Stimulated activated CD8-positive, alpha-beta memory T cell treated with anti-CD3 and anti-CD28 coated beads, Interleukin-15, amount 100 ng/mL, for 24 hours (primary cell): ENCODE measurements at places on chromosomes 7 and 10.

DNA sequence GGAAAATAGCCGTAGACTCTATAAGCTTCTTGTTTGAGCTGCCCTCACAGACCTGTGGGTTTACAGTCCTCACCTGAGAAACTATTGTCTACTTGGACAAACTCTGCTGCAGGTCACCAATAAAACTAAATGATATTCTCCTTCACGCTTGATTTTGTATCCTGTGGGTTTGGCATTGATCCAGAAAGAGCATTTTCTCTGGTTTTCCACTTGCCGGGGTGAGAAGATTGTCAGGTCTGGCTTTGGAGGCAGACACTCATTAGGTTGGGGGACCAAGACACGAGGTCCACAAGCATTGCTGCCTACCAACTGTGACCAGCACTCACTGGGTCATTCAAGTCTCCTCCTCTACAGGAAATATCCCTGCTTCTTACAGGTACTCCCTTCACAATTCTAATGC lies 68.5 kb downstream of the CDC14C start:
- DNase-seq, result no peak

DNA sequence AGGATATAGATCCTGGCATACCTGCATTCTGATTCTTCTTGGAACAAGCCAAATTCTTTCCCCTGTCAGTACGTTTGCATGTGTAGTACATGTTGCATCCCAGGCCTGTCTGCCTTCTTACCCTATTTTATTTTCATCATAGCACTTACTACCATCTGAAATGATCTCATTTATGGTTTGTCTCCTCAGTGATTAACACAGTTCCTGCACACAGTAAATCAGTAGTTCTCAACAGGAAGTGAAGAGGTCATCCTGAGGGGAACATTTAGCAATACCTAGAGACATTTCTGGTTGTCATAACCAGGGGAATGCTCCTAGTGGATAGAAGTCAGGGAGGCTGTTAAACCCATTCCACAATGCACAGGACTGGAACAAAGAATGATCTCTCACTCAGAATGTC lies 38.2 kb upstream of the SLC26A4 start:
- DNase-seq, result no peak

DNA sequence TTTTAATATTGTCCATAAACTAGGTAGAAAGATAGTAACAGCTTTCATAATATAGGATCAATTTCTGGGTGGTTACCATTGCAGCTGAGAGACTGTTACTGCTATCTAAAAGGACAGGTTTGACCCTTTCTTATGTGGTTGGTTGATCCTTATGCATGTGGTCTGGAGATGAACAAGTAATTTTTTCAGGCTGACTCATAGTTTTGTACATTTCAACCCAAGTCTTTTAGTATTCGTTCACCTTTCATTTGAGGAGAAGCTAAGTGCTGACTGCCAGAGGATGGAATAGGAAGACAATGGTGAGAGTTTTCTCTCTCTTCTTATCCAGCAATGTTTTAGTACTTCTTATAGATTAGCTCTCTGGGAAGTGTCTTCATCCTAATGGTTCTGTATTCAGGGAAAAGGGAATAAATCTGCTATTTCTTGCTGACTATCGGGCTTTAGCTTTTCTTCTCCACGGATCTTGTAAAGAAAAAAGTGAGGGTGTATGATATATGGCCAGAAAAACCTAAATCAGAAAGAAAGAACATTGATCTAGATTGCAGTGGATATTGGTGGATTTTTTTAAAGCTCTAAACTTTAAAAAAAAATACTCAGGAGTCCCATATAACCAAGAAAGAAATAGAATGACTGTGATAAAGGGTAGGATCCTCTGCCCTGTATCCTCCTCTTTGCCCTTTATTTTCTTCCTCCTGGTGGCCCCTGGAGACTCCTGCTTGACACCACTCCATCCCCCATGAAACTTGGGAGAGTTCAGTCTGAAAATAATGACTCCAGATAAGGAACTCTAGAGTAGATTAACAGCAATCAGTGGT lies 88.0 kb downstream of the CPED1 start:
- DNase-seq, result no peak

DNA sequence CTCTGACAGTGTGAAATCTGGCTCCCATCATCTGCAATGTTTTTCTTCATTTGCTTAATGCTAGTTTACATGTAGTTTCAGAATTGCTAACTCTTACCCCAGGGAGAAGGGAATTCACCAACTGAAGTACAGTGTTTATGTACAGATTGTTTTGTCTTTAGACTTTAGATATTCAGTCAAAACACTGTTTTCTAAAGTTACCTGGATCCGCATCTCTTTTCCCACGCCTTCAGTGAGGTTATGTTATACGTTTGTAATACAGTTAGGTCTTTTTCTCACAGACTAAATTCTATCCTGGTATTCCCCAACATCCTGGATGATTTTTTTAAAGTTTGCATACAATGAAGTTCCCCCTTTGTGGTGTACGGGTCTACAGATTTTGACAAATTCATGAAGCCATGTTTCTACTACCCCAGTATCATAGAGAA lies 3.2 kb upstream of the LYZL1 start:
- DNase-seq, result no peak

GRCh38 chr7:149291036-149291780 lies 29.2 kb downstream of the ZNF783 start:
- no peak for DNase-seq

DNA sequence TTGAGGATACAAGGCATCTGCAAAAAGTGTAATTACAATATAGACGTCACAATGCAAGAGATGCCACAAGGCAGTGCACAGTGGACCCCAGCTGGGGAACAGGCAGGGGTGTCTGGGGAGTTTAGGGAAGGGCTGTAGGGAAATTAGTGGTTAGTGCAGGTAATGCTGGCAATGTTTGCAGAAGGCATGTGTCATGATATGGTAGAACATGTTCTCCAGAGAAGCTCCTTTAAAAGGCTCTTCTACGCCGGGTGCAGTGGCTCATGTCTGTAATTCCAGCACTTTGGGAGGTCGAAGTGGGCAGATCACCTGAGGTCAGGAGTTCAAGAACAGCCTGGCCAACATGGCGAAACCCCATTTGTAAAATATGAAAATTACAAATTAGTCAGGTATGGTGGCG lies 98.0 kb downstream of the JCAD start:
- no peak for DNase-seq
